ENCODE measurements at places on chromosomes 1 and 21.

DNA sequence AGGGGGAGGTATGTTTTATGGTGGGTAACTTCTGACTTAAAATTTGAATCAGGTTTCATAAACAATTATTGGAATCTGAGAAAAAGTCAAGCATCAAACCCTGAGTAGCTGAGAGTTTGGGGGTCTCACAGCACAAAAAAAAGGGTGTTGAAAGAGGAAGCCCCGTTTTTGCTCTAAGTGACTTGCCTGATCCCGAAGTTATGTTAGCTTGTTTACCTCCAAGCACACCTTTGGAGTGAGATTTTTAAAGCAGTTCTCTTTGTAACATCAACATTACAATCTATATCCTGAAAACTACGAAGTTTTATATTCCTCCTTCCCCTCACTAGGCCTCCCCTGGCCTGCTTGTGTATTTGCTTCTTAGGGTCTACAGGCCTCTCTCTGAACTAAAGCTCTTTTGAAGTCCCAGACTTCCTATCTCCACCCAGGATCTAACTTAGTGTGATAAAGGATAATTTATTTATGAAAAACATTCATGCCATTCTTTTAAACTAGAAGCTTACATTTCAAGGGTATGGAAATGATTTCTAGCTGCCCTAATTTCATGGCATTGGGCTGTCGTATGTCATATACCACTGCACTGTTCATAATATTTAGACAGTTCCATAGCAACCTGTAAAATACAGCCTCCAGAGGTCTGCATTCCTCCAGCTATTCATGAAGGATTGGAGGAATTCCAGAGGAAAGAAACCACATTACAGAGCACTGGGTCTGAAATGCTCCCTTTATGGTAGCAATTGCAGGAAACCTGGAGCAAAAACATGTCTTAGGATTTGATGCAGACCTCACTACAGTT is 36.1 kb upstream of the RGS1 start:
- no peak for DNase-seq
- H3K27ac ChIP-seq: peak overlapping the region; percentile 76
- peaks cover 21% of the 10 kb centered on the region for H3K4me1 ChIP-seq
- H3K27me3 ChIP-seq: no peaks in the 10 kb centered on the region

- H3K27ac ChIP-seq: no peak overlapping the region
- H3K36me3 ChIP-seq: peaks cover 4% of the 10 kb centered on the region
- H3K27me3 ChIP-seq: no peaks in the 10 kb centered on the region
- DNase-seq: no peak
- no peak overlapping the region for H3K4me3 ChIP-seq
These were observed 42.1 kb downstream of the TRIM33 start for GRCh38 chr1:114468710-114469468.

DNA sequence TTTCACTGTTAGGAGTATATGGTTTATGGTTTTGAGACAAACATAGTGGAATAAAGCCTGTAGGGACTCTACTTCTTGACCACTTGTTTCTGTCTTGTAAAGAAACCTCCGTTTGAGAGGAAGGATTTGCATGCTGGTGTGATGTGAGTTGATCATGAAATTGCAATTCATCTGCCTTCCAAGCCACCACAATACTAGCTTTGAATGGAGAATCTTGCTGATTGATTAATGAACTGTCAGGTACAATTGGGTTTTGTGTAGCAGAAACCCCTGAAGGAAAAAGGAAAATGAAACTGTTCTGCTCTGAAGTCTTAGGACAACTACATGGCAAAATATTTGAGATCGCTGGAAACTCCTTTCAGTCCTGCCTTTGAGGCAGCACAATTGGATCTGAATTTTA is 90.7 kb downstream of the VPS13D start:
- no peaks in the 10 kb centered on the region for H3K27me3 ChIP-seq
- no peak for DNase-seq
- no peak overlapping the region for H3K4me3 ChIP-seq
- H3K27ac ChIP-seq: no peak overlapping the region
- H3K4me1 ChIP-seq: peaks cover 3% of the 10 kb centered on the region
- H3K36me3 ChIP-seq: peaks cover 85% of the 10 kb centered on the region

GRCh38 chr1:169348383-169349036 is 19.1 kb downstream of the NME7 start:
- no peaks in the 10 kb centered on the region for H3K27me3 ChIP-seq
- no peaks in the 10 kb centered on the region for H3K36me3 ChIP-seq
- no peak overlapping the region for H3K27ac ChIP-seq
- H3K4me3 ChIP-seq: no peak overlapping the region

GRCh38 chr1:245704341-245704740 is 549.6 kb downstream of the KIF26B start:
- DNase-seq: no peak
- no peak overlapping the region for H3K4me3 ChIP-seq
- H3K4me1 ChIP-seq: no peaks in the 10 kb centered on the region
- no peaks in the 10 kb centered on the region for H3K27me3 ChIP-seq
- H3K27ac ChIP-seq: no peak overlapping the region

- H3K36me3 ChIP-seq: no peaks in the 10 kb centered on the region
- H3K27ac ChIP-seq: no peak overlapping the region
- no peaks in the 10 kb centered on the region for H3K27me3 ChIP-seq
- H3K4me1 ChIP-seq: no peaks in the 10 kb centered on the region
These were observed 248.3 kb downstream of the NUF2 start for GRCh38 chr1:163570071-163570470.

- no peak overlapping the region for H3K4me3 ChIP-seq
- H3K27me3 ChIP-seq: no peaks in the 10 kb centered on the region
- DNase-seq: no peak
- no peak overlapping the region for H3K27ac ChIP-seq
- no peaks in the 10 kb centered on the region for H3K4me1 ChIP-seq
These were observed 66.1 kb downstream of the TBX15 start for GRCh38 chr1:118921994-118922393.

GRCh38 chr1:118987468-118988185 is 516 bp downstream of the TBX15 start:
- peak overlapping the region; percentile 56 for H3K4me3 ChIP-seq
- H3K4me1 ChIP-seq: peaks cover 52% of the 10 kb centered on the region
- no peak for DNase-seq
- H3K27ac ChIP-seq: peak overlapping the region; percentile 84
- H3K27me3 ChIP-seq: peaks cover 100% of the 10 kb centered on the region
- H3K36me3 ChIP-seq: no peaks in the 10 kb centered on the region

GRCh38 chr1:154501423-154502065 is 475 bp upstream of the TDRD10 start:
- no peaks in the 10 kb centered on the region for H3K36me3 ChIP-seq
- peaks cover 37% of the 10 kb centered on the region for H3K4me1 ChIP-seq
- peak; percentile 80 for DNase-seq
- peak overlapping the region; percentile 82 for H3K27ac ChIP-seq
- H3K4me3 ChIP-seq: peak overlapping the region; percentile 64

DNA sequence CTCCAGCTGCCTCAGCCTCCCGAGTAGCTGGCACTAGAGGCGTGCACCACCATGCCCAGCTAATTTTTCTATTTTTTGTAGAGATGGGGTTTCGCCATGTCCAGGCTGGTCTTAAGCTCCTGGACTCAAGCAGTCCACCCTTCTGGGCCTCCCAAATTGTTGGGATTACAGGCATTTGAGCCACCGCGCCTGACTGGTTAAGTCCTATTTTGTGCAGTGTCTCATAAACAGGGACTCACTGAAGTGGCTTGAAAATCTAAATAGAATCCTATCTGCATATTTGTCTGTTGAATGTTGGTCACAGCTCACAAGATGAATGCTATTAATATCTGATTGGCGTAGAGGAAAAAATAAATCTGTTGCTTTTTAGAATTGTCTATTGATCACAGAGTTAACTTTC is 5.9 kb upstream of the CHAF1B start:
- no peak overlapping the region for H3K27ac ChIP-seq
- H3K27me3 ChIP-seq: no peaks in the 10 kb centered on the region
- DNase-seq: no peak

- no peak overlapping the region for H3K27ac ChIP-seq
- peaks cover 36% of the 10 kb centered on the region for H3K27me3 ChIP-seq
- peaks cover 26% of the 10 kb centered on the region for H3K4me1 ChIP-seq
- no peak for DNase-seq
- H3K4me3 ChIP-seq: no peak overlapping the region
- H3K36me3 ChIP-seq: no peaks in the 10 kb centered on the region
These were observed 11.0 kb downstream of the ESPN start for GRCh38 chr1:6435547-6435946.

- H3K27me3 ChIP-seq: peaks cover 27% of the 10 kb centered on the region
- no peak for DNase-seq
- peaks cover 5% of the 10 kb centered on the region for H3K4me1 ChIP-seq
- no peak overlapping the region for H3K4me3 ChIP-seq
- no peak overlapping the region for H3K27ac ChIP-seq
- no peaks in the 10 kb centered on the region for H3K36me3 ChIP-seq
These were observed 185.5 kb upstream of the C1orf174 start for GRCh38 chr1:4085546-4085945.

GRCh38 chr21:34989337-34990151 is 59.6 kb downstream of the RUNX1 start:
- H3K4me3 ChIP-seq: no peak overlapping the region
- peaks cover 3% of the 10 kb centered on the region for H3K4me1 ChIP-seq
- DNase-seq: no peak
- H3K36me3 ChIP-seq: no peaks in the 10 kb centered on the region

- H3K4me1 ChIP-seq: no peaks in the 10 kb centered on the region
- no peak overlapping the region for H3K27ac ChIP-seq
These were observed 318.9 kb downstream of the FAM72C start for GRCh38 chr1:143652744-143653428.

GRCh38 chr1:199084293-199084692 is 445.5 kb downstream of the PTPRC start:
- no peak overlapping the region for H3K4me3 ChIP-seq
- H3K36me3 ChIP-seq: no peaks in the 10 kb centered on the region
- DNase-seq: no peak
- no peaks in the 10 kb centered on the region for H3K27me3 ChIP-seq

DNA sequence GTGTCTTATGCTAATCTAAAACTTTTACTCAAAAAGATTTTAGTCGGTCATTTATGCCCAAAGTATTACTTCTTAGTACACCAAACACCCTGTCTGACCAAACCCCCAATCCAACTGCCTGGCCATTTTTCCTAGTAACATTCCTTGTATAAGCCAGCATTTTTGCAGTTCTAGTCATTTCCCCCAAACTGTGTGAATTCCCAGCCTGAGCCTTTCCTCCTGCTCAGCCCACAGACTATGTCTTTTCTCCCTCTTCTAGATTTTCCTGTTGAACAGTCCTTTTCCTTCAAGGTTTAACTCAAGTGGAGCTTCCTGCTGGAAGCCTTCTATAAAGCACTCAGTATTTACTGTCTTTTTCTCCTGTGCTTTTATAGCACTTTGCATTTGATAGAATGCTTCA is 843.8 kb downstream of the USP25 start:
- DNase-seq: no peak
- peaks cover 2% of the 10 kb centered on the region for H3K4me1 ChIP-seq
- H3K4me3 ChIP-seq: no peak overlapping the region
- H3K27ac ChIP-seq: no peak overlapping the region
- H3K36me3 ChIP-seq: no peaks in the 10 kb centered on the region

GRCh38 chr1:39016604-39017171 is 9.5 kb upstream of the NDUFS5 start:
- no peak overlapping the region for H3K4me3 ChIP-seq
- no peaks in the 10 kb centered on the region for H3K27me3 ChIP-seq
- no peak overlapping the region for H3K27ac ChIP-seq
- no peak for DNase-seq
- peaks cover 10% of the 10 kb centered on the region for H3K36me3 ChIP-seq
- no peaks in the 10 kb centered on the region for H3K4me1 ChIP-seq

- peak overlapping the region; percentile 95 for H3K27ac ChIP-seq
- peak overlapping the region; percentile 96 for H3K4me3 ChIP-seq
- peaks cover 40% of the 10 kb centered on the region for H3K4me1 ChIP-seq
- DNase-seq: peak; percentile 79
These were observed 1.2 kb upstream of the RNF11 start for GRCh38 chr1:51234721-51235425.

DNA sequence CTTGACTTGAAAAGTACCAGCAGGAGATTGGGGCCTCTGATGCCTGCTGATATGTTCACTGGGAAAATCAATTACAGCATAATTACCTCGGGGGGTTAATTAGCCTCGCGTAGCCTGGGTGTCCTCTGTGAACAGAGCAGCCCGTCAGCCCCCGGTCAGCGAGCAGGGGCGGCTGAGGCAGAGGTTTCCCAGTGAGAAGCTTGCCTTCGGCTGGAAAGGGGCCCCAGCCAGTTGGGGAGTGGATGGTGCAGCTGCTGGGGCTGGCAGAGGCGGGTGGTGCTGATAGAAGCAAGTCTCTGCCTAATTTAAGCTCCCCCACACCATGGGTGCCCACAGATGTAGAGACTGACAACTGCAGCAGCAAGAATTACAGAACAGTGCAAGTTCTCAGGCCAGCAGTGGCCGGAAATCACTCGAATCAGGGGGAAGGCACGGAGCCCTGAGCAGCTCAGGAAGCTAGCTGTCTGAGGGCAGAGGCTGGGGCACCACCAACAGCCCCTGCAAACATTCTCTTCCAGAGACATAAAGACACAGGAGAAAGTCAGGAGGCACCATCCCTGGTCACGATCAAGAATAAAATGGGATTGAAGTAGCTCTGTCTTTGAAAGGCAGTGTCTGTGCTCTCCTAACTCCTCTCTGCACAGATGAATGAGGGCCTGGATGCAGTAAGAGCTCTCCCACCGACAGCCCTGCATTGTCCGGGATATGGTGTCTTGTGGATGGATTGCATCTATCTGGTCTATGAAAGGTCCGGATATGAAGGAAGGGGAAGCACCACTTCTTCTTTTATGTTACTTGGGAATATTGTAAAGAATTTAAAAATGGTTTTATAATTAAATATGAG is 166.5 kb upstream of the CD34 start:
- no peak overlapping the region for H3K27ac ChIP-seq
- no peaks in the 10 kb centered on the region for H3K27me3 ChIP-seq
- DNase-seq: no peak
- H3K4me1 ChIP-seq: peaks cover 10% of the 10 kb centered on the region

GRCh38 chr1:238252033-238252802 is 361.5 kb upstream of the ZP4 start:
- no peaks in the 10 kb centered on the region for H3K27me3 ChIP-seq
- no peak for DNase-seq
- no peak overlapping the region for H3K4me3 ChIP-seq
- H3K36me3 ChIP-seq: no peaks in the 10 kb centered on the region
- no peak overlapping the region for H3K27ac ChIP-seq
- no peaks in the 10 kb centered on the region for H3K4me1 ChIP-seq

Measured in suprapubic skin (tissue), 4 donors.